Neural progenitor cell (in vitro differentiated cells): ENCODE measurements at places on chromosomes 5 and 9. TPM values are rescaled to one million over a fixed set of nuclear protein-coding genes. Genes with fewer than 3 reads are reported as not detected.
A peak's percentile ranks its signal among the peaks of the same experiment; 100 is the strongest.

The ZNF484 gene
- total RNA-seq, result 24.3 and 36.9 TPM in 2 replicates

The NR2F1 gene
- total RNA-seq, result 9.1 and 21.1 TPM in 2 replicates

The CCL27 gene
- 0.37 and 0.67 TPM in 2 replicates for total RNA-seq

The CARD9 gene
- 0.96 TPM in 1 of 2 replicates, not detected in the other for total RNA-seq

The IGIP gene
- 0.59 and 1.6 TPM in 2 replicates for total RNA-seq

The RNF208 gene
- total RNA-seq, result 0.77 and 0.84 TPM in 2 replicates

The SPATA31A3 gene
- total RNA-seq, result not detected in 2 replicates

The C1QTNF2 gene
- total RNA-seq, result 0.06 and 0.25 TPM in 2 replicates

- DNase-seq, result no peak
These were observed 244.4 kb upstream of the ADRA1B start for GRCh38 chr5:159671886-159672285.

GRCh38 chr5:42507451-42508097 is 84.3 kb downstream of the GHR start:
- DNase-seq, result peak; percentile 82

DNA sequence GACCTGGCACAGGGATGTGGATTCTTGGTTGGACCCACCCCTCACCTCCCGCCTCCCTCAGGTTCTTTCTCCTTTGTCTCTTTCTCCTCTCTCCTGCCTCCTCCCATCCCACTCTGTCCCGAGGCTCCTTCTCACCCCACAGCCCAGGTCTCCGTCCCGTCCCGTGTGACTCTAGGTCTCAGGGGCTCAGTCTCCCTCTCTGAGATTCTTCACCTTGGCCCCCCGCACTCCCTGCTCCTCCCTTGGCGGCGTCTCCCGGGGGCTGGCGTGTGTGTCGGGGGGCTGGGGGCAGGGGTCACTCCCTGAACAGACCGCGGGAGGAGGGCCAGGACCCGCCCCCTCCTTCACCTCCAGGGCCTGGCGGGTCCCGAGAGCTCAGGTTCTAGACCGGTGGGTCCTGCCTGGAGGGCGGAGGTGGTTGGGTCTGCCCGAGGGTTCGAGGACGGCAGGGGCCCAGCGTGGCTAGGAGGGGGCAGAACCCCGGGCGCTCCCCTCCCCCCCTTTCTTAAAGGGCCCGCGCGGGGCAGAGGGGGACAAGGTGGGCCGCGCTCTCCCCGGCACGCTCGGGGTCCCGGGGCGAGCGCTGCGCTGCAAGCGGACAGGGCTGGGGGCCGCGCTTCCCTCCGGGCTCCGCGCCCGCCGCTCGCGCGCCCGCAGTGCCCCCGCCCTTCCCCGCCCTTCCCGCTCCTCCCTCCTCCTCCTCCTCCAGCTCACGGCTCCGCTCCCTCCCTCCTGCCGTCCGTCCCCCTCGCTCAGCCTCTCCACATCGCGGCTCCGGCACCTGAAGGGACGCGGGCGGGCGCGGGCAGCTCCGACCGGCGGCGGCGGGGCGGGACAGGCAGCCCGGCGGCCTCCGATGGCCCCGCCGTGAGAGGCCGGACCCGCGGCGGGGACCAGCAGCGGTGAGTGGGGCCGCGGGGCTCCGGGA is at the start of gene PSD2:
Gene PSD2, plus strand, starts transcription at position 735 of the 928 bp plus-strand sequence. CDS start 13,633 bp downstream, outside the sequence.
- peak; percentile 78 for DNase-seq

- no peak for DNase-seq
These were observed 211.2 kb downstream of the CDK5RAP2 start for GRCh38 chr9:120368799-120369198.

DNA sequence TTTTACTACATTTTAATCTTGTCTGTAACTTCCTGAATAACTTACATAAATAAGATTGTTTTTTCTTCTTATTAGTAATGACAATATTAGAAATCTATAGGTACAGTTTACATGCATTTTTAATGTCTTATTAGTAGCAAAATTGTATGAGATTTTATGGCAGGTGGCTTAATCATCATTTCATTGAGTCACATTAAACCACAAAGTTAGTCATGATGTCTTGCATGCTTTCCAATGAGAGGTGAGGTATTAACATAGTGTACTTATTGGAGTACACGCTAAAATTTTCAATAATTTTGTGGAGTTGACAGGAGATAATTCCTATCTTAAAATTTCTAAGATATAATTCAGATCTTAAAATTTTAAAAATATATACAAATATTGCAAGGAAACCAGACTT is 989.6 kb upstream of the ARRDC3 start:
- no peak for DNase-seq

DNA sequence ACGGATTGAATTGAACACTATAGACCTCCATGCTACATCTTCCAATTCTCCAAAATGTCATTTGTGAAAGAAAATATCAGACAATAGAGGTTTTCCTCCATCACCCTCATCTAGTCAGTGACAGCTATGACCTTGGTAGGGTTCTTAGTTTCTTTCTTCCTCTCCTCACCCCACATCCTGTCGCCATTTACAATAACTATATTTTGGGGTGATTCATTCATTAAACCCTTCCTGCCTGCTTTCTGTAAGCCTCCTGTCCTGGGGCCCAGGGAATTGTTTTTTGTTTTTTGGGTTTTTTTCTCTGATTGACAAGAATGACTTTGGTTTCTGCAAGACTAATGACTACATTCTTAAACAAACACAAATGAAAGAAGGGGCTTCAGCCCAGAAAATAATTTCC is 82.6 kb downstream of the PRELID2 start:
- DNase-seq, result no peak

GRCh38 chr5:168132241-168132641 is 159.2 kb upstream of the WWC1 start:
- no peak for DNase-seq

DNA sequence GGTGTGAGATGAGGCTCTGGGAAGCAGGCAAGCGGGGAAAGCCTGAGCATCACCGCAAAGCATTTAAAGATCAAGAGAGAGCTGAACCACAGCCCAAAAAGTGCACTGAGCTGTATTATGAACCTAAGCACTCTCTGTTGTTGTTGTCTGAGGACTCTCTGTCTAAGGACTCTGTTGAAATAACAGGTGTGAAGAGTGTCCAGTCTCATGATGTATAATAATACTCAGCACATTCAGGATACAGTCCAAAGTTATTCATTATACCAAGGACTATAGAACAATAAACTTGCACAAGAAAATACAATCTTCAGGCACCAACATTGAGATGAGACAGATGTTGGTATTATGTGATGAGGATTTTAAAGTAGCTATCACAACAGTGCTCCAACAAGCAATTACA is 71.8 kb upstream of the CTSV start:
- DNase-seq, result no peak

DNA sequence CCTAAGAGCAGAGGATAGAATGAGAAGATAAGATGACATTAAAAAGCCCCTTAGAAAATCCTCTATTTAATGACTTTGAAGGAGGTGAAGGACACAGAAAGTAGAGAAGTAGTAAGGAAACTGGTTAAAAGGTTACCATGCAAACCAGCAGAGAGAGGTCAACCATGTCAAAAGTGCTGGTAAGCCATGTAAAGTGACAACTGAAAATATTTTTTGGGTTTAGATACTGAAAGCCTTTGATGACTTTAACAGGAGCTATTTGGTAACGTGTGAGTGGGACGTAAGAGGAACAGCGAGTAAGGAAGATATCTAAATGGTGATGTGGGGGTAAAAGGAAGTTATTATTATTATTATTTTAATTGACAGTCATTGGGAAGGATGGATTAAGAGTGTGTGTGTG is 56.9 kb downstream of the MACIR start:
- no peak for DNase-seq

DNA sequence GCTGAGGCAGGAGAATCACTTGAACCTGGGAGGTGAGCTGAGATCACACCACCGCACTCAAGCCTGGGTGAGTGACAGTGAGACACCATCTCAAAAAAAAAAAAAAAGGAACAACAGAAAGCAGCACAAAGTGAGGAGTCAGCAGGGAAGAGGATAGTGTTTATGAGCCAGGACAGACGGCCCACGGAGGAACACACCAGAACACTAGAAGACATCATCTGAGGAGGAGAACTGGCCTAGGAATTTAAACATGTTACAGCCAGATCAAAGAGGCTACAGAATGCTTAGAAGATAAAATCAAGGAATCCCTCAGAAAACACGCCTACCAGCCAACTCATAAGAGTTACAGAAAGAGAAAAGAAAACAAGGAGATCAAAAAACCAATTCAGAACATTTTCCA is 12.2 kb downstream of the UBAC1 start:
- DNase-seq, result no peak

- no peak for DNase-seq
These were observed 6.4 kb downstream of the FPGS start for GRCh38 chr9:127809002-127809539.

DNA sequence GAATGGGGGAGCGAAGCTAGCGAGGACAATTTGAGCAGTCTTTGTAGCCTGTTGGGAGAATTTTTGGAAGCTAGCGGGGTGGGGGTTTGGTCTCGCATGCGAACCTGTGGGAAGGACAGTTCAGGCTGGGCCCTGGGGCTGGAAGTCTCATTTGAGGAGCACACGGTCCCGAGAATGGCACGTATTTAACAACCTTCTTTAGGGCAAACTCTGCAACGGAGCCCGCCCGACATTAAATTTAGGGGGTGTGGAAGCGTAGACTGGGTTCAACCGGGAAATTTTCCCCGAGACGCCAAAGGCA is 35.2 kb upstream of the NFIB start:
- peak; percentile 49 for DNase-seq

DNA sequence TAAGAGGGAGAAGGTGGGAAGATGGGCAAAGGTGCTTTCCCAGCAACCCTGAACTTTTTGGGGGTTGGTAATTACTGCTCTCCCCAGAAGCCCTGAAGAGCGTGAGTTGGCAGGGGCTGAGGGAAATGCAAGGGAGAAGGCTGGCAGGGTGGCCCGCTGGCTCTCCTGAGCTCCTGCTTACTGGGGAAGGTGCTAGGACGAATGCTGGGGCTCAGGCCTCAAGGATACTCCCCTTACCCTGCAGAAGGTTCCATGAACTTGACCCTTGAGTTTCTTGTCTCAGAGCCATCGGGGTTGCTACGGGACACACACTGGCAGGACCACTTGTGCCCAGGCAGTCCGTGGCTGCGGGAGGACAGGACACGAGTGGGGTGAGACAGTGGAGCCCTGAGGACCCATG is 1.2 kb downstream of the FAM163B start:
- DNase-seq, result no peak

DNA sequence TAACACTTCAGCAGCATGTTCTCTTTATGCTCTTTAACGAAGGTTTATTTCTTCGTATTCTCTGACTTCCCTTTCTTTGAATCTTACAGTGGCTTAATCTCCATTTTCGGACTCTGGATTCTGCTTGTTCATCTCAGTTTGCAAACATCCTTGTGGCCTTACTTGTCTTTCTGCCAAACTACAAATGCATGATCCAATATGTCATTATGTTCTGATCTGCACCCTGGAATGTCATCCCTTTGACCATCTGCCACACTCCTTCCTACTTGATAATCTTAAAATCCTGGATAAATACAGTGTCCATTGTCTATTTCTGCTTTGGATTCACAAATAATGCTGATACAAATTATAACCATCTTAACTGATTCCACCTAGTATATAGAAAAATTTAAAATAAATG is 499.2 kb downstream of the CDH18 start:
- no peak for DNase-seq

DNA sequence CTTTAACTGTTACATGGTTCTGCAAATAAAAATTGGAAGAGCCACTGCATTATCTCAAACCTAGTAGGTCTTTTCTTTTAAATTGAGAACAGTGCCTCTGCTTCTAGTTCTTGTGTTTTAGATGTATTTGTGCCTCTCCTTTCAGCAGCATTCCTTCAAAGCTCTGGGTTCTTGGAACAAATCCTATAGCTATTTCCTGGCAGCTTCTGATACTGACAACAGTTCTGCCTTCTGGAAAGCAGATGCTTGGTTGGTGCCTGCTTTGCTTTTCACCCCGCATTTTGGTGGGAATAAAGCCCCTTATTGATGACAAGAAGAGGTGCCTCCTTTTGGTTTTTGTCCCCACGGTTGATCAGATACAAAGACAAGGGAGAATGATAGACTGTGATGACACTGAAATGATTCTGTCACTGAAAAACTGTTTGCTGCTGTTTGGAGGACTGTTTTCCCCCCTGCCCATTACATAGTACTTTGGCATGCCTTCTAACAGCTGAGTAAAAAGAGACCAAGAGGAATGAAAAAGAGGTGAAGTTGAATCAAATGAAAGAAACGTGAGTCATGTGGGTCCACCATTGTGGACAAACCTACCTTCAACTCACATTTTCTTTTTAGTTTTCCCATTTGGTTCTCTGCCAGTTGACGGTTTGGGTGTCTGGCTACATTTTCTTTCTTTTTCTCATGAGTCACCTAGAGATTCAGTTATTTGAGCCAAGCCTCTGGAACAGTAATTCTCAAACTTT is 5.6 kb downstream of the PTCD2 start:
- no peak for DNase-seq

DNA sequence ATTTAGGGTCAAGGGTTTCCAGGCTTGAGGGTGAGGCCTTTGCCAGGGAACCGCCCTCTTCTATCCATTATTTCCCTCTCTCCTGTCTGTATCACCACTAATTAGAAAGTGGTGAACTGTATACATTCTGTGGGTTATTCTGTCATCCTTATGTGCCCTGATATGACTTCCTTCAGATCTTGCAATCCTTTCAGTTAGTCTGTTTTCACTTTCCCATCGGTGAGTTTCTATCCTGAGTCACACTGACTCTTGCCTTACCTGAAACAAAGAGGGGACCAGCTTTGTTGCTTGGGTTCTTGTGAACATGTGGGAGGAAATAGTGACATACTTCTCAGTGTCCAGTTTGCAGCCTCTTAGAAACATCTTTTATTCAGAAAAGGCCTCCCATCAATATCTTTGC is 205.4 kb upstream of the GHR start:
- no peak for DNase-seq
